Activated CD8-positive, alpha-beta memory T cell treated with anti-CD3 and anti-CD28 coated beads, Interleukin-2, amount 50 U/mL, for 48 hours (primary cell): ENCODE measurements at places on chromosomes 12 and 14.
A peak's percentile ranks its signal among the peaks of the same experiment; 100 is the strongest.

- DNase-seq, result no peak
These were observed 299.0 kb downstream of the CCDC91 start for GRCh38 chr12:28489246-28489645.

DNA sequence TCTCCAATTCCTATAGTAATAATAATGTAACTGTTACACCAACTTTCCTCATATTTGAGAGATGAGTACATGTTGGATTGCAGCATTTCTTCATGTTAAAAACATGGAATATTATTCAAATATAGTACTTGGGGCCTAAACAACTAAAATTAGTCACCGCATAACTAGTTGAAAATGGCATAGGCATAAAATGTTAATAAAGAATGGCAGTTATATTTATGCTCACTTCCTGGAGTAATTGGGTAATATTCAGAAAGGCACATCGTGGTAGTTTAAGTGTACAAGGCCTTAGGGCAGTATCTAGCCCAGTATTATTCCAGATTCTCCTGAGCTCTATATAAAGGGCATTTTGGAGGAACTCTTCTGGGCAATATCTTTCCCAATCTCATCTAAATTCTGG is 46.0 kb downstream of the ERGIC2 start:
- DNase-seq, result no peak

DNA sequence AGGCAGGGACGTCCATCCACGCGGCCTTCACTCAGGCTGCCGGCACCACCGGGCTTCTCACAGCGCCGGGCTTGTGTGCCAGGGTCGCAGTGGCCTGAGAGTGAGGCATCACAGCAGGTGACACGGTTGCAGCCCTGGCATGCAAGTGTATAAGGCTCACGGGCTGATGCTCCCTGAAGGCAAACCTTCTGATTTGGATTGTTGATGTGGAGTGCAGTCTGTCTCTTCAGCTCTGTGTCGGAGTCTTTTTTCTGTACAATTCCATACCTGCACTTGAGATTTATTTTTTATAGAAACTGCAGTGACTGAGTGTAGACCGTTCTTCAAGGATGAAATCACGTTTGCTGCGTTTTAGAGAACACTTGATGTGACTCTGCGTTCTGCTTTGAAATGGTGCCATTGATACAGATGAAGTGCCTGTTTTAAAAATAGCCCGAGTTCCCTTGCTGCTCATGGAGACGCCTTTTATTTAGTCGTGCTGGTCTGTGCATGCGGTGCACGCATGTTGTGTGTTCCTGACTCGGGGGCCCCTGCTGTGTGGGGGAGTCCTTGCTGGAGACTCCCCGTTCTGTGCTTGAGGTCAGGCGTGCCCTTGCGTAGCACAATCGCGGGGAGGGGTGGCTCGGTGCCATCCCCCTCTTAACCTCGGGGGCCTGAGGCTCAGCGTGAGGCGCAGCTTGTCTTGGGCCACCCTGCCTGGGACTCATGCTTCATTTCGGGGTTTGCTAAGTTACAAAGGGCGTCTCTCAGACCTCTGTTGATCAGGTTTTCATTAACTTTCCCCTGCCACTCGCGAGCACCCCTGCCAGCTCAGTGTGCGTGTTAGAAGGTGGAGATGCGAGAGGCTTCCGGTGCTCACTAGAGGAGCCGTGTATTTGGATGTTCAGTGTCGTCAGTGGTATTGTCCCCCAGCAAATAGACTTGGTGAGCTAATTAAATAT is 21.6 kb upstream of the AMN start:
- DNase-seq, result peak; percentile 48

DNA sequence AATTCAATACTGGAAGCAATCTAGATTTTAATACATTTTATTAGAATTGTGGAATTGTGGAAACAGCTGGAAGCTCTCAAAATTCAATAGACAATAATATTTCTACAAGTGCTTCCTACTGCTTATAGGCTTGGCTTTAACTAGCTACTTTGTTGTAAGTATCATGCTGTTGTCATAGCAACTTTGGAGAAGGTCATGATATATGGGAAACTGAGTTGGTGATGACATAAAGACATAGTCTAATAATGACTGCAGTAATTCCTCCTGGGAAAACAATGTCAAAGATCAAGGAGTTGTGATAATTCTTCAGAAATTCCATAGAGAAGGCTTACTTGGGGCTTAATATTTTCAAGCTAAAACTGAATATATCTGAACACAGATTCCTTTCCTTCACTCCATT is 266.6 kb downstream of the KIF21A start:
- no peak for DNase-seq

- peak; percentile 69 for DNase-seq
These were observed 139.6 kb downstream of the PRKCH start for GRCh38 chr14:61460718-61461611.

GRCh38 chr12:124041907-124042306 is 68.9 kb downstream of the ZNF664 start:
- DNase-seq, result no peak

- DNase-seq, result no peak
These were observed 232.5 kb downstream of the BTG1 start for GRCh38 chr12:91913124-91913523.

DNA sequence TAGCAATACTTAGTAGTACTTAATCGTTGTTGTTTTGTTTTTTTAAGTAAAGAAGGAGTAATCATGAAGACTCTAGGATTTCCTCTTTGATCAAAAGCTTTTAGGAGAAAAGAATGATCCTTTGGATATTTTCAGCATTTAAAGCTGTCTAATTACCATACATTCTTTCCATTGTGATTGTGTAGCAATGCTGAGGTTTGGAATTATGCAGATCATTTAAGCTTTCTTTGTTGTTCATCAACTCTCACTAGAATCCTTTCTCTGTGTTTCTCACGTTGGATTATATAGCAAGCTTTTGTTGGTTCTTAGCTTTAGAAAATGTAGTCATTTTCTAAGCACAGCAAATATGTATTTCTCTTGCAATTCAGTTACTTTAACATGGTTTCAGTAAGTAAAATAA is 25.8 kb downstream of the CCDC91 start:
- no peak for DNase-seq

GRCh38 chr14:69643430-69644200 is 32.2 kb downstream of the SUSD6 start:
- peak; percentile 70 for DNase-seq

GRCh38 chr12:13377698-13378097 is 181.2 kb downstream of the EMP1 start:
- no peak for DNase-seq

DNA sequence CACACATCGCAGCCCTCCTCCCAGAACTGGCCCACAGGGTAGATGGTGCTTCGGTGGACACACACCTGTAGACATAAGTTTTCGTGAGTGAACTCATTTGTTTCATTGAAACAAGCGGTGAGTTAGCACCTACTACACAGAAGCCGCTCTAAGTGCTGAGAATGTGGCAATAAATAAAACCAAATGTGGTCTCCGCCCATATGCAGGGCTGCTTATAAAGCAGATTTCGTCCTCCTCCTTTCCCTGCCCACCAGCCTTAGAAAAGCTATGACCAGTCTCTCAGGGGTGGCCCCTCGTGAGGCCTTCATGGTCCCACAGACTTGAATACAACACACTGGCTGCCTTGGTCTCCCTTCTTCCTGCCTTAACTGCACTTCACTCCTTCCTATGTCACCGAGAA is 31.1 kb upstream of the ANO2 start:
- no peak for DNase-seq
